ENCODE measurements at places on chromosomes 1 and 21.
A peak's percentile ranks its signal among the peaks of the same experiment; 100 is the strongest.

DNA sequence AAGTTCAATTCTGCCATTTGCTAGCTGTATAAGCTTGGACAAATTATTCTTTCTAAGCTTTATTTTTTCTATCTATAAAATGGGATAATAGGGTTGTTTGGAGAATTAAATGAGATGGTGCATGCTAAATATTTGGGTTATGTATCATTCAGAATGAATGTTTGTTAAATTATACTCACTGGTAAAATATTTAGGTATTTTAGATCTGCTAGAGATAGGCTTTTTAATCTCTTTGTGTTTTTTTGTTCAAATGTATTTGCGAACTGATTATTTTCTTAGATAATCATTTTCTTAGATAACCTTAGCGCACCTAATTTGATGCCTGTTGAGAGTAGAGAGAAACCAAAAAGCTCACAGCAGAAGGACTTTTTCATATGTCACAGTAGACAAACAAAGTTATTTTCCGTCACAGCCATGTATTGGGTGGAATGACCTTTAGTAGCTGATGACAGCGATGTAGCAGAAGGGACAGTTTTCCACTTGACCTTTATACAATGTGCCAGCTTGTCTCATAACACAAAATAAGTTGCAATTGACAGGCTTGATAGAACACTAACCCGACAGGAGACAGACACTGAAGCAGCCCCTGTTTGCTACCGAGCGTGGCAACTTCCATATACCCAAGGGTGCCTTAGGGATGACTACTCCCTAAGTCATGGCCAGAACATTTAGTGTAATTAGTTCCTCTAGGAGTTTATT is 93.0 kb downstream of the DISC1 start:
- DNase-seq, result no peak

- no peak for DNase-seq
Observed at GRCh38 chr1:76073481-76073880, 1.1 kb upstream of the ST6GALNAC3 start.

- no peak for DNase-seq
Observed at GRCh38 chr1:213162338-213162737, 111.3 kb downstream of the RPS6KC1 start.

- no peak for DNase-seq
Observed at GRCh38 chr1:21936366-21937031, 611 bp downstream of the HSPG2 start.

DNA sequence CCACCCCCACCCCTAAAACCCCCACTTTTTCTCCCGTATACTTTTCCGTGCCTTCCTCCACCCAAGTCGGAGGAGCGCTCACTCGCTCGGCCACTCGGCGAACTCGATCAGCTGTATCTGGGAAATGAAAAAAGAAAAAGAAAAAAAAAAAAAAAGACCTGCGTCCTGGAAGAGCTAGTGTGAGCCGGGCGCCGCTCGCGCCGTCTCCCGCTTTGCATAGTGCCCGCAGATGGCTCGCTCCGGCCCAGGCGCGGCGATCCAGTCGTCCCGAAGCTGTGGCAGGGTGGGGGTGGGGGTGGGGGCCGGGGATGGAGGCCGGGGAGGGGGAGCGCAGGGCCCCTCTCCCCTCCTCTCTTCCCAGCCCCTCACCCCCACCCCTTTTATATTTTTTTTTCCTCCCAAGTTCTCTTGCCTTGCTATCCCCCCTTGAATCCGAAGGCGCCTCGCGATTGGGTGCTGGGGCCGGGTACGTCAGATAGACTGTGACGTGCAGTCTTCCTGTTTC is 299 bp upstream of the PROX1 start:
- DNase-seq, result no peak

DNA sequence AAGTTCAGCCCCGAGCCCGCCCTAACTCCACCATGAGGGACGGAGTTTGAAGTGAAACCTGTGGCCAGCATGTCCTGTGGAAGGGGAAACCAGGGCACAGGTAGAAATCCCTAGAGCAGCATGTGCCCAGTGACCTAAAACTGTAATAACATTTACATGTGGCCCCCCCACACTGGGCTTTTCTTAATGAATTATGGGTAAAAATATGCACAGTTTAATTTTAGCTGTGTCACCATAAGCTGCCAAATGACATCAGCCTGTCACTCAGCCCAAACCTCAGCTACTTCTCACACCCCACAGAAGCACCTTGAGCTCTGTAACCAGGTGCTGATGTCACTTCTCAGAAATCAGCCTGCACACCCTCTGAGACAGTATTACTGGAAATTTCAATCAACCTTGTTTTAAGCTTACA is 50.0 kb upstream of the SLC19A1 start:
- peak; percentile 26 for DNase-seq

GRCh38 chr1:47908258-47908657 is 88.9 kb downstream of the TRABD2B start:
- DNase-seq, result no peak

GRCh38 chr1:247077213-247077612 is 1.4 kb downstream of the ZNF670 start:
- no peak for DNase-seq

GRCh38 chr1:178581351-178582303 is 68.7 kb downstream of the TEX35 start:
- no peak for DNase-seq

GRCh38 chr21:17585875-17586450 is 26.7 kb downstream of the BTG3 start:
- no peak for DNase-seq

DNA sequence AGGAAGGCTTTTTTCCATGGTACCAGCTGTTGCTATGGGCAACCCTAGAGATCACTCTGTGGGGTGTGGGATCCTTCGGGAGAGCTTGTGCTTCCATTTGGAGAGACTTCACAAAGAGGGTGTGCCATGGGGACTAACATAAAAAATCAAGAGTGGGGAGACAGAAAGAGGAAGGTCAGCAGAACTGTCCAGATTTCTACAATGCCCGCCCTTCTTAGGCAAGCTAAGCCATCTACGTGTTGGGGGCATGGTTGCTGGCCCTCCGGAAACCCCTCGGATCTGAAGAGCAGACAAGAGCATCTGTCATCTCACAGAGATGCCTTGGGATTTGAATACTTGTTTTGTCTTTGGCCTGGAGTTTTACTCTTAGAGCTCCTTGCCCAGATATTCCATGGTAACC is 83.9 kb upstream of the ZNF648 start:
- DNase-seq, result no peak

DNA sequence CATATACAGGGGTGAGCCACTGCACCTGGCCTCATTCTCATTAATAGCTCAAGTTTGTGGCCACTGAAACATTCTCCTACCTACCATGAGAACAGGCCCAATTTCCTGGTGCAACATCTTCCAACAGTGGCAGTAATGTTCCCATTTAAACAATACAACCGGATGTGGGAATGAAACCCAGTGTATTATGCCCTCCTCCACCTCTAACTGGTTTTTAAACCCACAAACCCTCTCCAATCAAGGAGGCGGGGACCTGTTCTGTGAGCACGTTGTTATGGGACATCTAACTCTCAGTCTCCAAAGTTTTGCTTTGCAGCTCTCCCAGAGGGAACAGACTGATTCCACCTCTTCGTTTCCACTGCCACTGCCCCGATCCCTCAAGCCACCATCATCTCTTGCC is 2.6 kb downstream of the CTNNBIP1 start:
- DNase-seq, result no peak

DNA sequence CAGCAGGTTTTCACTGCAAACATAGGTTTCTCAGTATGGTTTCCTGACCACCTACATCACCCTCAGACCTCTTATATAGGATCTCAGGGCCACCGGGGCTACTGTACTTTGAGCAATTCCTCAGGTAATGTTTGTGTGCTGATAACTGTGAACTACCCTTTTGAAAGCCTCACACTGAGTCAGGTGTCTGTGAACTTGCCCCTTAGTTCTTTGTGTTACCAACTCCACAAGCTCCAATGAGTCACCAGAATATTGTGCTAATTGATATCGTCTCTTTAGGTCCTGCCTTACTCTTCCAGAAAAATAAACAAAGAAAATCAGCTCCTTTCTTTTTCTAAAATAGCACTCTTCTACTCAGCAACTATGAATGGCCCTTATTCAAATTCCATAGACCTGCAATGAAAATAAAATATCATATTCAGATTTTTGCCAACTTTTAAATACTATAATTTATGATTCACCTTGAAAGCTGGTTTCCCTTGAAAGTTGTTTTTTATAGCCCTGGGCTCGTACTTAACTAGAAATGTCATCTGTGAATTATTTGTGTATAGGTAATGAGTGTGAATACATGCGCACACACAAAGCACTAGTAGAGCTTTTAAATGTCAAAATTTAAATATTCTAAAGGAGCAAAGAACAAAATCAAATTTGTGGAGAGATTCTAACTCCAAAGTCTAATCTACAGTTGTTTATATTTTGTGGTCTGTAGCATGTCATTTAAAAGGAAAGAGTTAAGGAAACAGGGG is 88.1 kb upstream of the WARS2 start:
- DNase-seq, result no peak

- no peak for DNase-seq
Observed at GRCh38 chr21:45994086-45994661, 12.6 kb downstream of the COL6A1 start.

GRCh38 chr1:229538945-229539344 is 19.6 kb downstream of the ABCB10 start:
- no peak for DNase-seq

DNA sequence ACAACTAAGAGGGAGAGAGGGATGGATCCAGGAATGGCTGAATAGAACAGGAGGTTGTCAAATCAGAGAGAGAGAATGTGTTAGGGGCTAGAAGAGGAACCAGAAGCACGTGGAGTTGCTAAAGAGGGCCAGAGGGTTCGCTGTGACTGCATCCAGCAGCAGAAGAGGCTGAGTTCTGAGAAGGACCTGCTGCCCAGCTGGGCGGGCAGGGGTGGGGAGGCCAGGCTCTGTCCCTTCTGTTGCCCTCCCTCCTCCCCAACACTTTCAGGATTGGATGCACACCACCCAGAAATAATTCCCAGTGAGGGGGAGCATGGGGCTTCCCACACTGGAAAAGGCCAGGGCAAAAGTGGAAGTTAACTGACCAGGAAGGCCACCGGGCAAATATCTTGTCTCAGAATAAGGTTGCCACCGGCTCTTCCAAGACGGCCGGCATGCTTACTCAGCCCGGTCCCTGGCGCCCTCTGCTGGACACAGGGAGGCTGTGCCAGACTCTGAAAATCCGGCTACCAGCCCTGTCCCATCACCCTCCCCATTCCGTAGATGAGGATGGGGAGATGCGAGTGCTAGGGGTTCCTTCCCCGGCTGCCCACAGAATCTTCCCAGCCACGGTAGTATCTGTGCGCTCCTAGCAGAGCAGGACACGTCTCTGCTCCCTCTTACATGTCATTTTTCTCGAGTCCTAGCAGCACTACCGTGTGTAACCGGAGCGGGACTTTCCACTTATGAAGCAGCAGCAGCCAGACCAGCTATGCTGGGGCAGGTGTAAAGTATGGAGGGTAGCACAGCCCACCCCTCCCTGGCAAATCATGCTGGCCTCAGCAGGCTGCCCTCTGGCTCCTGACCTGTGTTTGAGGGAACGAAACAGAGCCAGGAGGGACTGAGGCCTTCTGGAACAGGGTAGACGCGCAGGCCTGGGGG is 46.8 kb upstream of the A3GALT2 start:
- peak; percentile 83 for DNase-seq

DNA sequence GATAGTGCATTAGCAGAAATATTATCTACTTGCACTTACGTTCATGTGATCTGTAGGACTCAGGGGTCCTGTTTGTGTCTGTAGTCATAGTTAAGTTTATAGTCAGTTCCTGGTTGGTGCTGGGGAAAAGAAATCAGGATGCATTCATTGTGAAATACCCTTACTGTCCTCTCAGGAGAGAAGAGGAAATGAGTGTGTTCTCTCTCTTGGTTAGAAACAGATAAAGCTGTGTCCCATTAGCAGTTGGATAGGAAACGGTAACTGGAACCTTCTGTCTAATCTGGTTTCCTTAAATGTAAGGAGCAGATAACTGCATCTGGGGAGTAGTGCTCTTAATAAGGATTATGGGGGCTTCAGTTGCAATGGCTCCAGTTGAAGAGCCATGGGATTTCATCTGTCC is 8.9 kb downstream of the SDCCAG8 start:
- no peak for DNase-seq

- DNase-seq, result no peak
Observed at GRCh38 chr1:33818071-33818470, 45.8 kb upstream of the HMGB4 start.

- DNase-seq, result no peak
Observed at GRCh38 chr1:52665006-52665941, 32.3 kb downstream of the SHISAL2A start.

GRCh38 chr1:173062150-173062938 is 11.6 kb upstream of the TNFSF18 start:
- DNase-seq, result no peak

DNA sequence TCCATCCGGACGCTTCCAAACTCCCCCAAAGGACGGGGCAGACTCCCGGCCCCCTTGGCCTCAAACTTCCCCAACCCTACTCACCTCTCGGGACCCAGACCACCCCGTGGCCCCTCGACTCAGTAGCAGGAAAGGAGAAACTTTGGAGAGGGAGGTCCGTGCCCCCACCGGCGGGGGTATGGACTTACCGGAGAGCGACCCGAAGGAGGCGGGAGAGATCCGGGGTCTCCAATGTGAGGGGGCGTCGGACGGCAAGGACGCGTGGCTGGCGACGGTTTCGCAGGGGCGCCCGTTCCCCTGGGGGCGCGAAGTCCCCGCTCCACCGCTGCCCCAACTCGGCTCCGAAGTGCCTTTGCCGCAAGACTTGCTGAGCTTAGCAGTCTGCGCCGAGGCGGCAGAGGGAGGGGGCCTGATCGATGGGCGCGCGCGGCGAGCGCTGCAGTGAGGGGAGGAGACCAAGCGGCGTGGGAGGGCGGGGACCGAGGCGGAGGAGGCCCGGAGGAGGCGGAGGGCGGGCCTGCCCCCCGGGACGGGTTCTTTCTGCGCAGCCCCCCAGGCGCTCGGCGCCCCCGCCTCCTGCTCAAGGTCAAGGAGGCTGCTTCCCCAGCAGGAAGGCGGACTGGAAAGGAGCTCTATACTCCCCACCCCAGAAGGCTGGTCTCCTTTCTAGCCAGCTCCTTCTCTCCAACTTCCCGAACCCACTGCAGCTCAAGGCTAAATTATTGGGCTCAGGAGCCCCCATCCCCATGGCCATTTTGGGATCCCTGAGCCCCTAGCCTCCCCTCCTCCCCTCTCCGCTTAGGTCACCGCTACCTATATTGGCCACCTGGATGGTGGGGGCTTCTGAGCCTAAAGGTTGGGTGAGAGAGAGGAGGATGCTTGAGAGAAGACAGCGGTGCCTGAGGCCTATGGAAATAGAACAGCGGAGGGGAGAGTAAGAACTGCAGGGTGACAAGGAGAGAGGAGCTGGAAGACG is at the start of gene SYT2:
Gene SYT2, minus strand, starts transcription at position 385 of the 976 bp plus-strand sequence. CDS start 104,682 bp downstream, outside the sequence.
- DNase-seq, result peak; percentile 4

DNA sequence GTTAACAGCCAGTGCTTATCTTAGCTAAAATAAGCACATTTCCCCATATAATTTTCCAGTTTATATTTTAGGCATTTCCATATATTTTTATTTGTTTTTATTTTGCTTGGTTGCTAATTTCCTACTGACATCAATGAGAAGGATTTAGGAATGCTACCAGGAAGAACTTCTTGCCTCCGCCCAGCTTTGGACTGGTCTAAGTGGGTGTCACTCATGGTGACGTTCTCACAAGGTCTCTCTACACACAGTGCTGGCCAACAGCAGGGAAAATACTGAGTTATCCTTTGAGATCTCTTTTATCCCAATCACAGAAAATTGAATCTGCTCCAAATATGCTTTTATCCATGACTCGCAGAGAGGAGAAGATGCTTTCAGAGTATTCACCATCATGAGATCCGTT is 13.2 kb downstream of the MX1 start:
- DNase-seq, result no peak
